ENCODE measurements at places on chromosomes 2 and 18.

DNA sequence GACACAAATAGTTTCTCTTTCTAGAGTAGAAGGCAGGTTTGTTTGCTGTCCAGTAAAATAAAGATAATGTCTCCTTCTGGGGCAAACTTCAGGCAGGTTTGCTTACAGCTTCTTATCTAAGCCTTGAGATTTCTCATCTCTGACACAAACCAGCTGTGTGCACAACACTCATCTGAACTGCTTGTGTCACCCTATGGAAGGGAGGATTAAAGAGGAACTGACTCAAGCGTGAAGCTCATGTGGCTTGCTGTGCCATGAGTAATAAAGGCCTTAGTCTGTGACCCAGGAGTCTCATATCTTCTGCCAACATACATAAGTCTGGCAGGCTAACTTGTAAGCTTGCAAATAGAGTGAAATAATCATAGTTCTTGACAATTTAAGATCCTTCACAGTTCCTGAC, 24.2 kb upstream of the CPO start:
- peak; percentile 93 for DNase-seq

GRCh38 chr2:25714740-25715139, 41.4 kb upstream of the DTNB start:
- DNase-seq = no peak

DNA sequence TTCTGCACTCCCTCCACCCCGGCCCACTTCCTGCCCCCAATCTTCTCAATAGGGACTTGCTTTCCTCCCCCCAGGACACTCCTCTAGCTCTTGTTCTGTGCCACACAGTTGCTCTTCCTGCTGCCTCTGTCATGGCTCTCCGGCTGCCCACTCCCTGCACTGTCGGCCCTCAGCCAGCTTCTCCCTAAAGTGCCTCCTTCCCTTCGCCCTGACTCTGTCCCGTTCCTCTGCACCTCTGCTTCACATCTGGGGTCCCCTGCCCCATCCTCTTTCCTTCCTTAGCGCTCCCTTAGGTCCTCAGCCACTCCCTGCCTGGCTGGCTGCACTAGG, 132.1 kb downstream of the CABLES1 start:
- DNase-seq = no peak

- no peak for DNase-seq
Observed at GRCh38 chr2:119481501-119482455, 42.5 kb downstream of the SCTR start.

GRCh38 chr2:230644356-230644935, 68.2 kb upstream of the CAB39 start:
- DNase-seq = no peak

GRCh38 chr18:57141208-57142129, 5.4 kb upstream of the BOD1L2 start:
- DNase-seq = no peak

DNA sequence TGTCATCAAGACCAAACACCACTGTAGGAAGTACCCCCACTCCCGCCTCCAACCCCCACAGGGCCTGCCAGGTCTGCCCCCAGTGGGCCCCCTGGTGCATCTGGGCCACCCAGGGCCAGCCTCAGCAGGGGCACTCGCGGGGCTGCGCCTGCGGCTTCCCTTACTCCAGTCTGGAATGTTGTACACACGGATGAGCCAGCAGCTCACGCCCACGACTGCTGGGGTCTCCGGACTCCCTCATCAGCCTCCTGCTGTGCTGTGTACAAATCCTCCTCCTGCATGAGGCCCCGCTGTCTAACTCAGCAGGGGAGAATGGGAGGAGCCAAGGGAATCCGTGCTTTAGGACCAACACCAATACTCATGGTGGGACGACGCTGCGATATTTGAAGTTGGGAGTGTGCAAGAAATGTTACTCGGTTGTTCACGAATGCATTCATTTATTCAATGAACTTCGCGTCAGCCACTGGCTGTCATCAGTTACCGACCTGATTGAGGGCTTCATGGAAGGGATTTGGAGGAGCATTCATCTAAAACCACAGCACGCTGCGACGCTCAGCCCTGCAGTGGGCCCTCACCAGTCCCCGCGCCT, 654 bp upstream of the ASB1 start:
- no peak for DNase-seq

GRCh38 chr2:234792621-234793022, 159.2 kb upstream of the SH3BP4 start:
- DNase-seq = peak; percentile 80

GRCh38 chr2:64204703-64205102, 60.5 kb upstream of the PELI1 start:
- no peak for DNase-seq

GRCh38 chr18:12460874-12461273, 53.1 kb downstream of the PRELID3A start:
- no peak for DNase-seq

DNA sequence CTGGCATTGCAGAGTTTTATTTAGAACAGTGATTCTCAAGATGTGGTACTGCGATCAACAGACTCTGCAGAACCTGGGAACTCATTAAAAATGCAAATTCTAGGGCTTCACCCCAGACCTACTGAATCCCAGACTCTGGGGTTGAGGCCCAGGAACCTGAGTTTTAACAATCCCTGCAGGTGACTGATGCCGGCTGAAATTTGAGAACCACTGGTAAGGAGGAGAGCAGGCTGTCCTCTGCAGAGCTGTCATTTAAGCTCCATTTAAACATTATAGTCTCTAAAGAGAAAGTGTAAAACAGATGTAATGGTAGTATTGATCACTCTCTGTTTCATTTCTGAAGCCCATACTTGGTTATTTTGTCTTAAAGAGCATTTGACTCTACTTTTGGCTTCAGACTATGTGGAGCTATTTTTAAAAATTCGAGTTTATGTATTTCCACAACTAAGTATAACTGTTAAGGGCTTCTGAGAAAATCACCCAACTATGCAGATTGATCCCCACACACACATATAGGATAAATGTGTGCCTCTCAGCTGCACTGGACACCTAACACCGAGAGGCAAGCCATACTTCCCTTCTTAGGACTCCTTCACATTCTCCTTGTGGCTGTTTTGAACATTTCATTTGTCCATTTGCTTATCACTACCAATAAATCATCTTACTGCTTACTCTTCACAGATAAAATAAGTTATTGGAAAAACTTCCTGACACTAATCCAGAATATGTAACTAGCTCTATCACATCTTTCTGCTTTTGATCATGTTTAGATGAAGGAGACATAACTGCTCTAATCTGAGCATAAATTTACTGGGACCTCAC, 487.5 kb downstream of the DLGAP1 start:
- no peak for DNase-seq

- DNase-seq = no peak
Observed at GRCh38 chr18:76452357-76452756, 42.7 kb downstream of the ZNF516 start.

GRCh38 chr18:48959921-48960920, 9.5 kb upstream of the SMAD7 start:
- DNase-seq = no peak

GRCh38 chr2:222297600-222297935, 1.2 kb downstream of the PAX3 start:
- no peak for DNase-seq

- DNase-seq = peak; percentile 83
Observed at GRCh38 chr2:147025646-147026585, 818.9 kb upstream of the ACVR2A start.

GRCh38 chr2:39486071-39486470, 49.0 kb upstream of the MAP4K3 start:
- DNase-seq = no peak

GRCh38 chr2:99918389-99918788, 224.0 kb downstream of the AFF3 start:
- DNase-seq = no peak

DNA sequence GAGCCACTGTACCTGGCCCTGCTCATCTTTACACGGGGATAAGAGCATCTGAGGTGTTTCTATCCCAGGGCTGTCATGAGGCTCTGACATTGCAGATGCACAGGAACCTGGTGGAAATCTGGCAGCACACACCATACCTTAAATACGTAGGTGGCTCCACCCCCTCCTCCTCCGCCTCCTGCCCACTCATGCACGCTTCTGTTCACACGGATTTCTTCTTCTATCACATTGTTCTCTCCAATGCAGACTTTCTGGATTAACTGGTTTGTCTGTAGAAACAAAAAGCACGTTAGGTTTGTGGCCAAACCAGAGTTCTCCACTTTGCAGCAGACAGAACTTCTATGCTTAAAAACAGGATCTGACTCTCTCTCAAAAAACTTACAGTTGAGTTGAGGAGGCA, 118.2 kb downstream of the CLIP4 start:
- DNase-seq = no peak

GRCh38 chr2:120583121-120583520, 152.5 kb upstream of the GLI2 start:
- DNase-seq = no peak

DNA sequence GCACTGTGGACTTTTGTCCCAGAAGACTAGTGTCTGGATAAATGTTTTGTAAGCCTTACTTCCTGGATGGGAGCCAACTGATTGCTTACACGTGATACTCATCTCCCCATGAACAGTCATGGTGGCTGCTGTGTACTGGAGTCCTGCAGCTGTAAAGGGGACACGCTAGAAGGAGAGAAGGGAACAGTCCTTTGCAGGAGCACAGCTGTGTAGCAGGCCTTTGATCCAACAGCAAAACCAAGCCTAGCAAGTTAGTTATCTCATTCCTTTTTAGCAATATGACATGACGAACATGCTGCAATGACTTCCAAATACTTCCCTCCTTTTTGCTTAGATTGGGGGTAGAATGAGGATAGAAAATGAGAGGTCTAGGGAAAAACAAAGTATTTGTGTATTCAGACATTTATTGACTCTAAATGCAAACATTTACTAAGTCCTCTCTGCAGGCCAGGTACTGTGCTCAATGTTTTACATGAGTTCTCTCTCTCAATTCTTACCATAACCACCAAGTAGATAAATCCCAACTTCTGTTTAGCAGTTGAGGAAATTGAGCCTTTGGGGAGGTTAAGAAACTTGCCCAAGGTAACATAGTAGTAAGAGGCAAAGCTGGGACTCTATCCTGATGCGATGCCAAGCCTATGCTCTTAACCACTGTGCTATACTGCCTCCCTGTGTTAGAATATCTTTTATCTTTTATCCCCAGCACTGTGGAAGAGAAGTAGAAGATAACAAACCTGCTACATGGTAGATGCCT, 55.4 kb upstream of the CD28 start:
- DNase-seq = peak; percentile 62

DNA sequence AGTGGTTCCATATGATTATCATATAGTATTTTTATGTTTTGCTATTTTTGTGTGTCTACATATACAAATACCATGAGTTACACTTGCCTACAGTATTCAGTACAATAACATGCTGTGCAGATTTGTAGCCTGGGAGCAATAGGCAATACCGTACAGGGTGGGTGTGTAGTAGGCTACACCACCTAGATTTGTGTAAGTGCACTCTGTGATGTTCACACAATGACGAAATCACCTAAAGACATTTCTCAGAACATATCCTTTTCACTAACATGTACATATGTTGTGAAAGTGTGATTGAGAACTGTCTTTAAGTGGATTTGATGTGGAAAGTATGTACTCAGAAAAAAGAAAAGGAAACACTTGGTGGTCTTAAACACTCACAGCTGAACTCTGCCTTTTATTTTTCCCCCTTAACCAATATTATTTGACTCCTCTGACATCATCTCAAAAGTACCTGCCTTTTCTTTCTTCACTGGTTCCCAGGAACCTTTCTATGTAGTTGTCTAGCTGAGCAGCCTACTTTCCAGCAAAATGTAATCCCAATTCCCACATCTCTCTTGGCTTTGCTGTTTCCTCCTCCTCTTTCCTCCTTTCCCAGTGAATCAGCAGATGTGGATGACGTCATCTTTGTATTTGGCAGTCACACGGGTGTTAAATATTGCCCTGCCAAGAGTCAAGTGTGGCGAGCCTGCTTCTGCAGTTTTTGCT, 47.7 kb downstream of the OSBPL6 start:
- peak; percentile 97 for DNase-seq

DNA sequence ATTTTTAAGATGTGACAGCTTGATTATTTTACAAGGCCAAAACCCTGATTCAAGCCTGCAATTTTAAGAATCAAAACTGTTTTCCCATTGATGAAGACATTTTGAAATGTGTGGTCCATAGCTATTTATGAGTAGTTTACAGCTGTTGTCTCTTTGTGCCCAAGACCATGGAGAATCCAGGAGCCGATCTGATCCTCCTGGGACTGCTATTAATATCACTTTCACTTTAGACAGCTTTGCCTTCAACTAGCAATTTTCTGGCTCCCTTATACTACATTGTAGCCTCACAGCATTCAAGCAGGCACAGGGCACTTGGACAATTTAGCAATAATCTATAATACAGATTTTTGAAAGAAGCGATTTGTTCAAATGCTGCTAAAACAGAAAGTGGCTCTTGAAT, 172.9 kb downstream of the SLC8A1 start:
- DNase-seq = no peak

- no peak for DNase-seq
Observed at GRCh38 chr2:130374587-130375290, 18.9 kb downstream of the PTPN18 start.

DNA sequence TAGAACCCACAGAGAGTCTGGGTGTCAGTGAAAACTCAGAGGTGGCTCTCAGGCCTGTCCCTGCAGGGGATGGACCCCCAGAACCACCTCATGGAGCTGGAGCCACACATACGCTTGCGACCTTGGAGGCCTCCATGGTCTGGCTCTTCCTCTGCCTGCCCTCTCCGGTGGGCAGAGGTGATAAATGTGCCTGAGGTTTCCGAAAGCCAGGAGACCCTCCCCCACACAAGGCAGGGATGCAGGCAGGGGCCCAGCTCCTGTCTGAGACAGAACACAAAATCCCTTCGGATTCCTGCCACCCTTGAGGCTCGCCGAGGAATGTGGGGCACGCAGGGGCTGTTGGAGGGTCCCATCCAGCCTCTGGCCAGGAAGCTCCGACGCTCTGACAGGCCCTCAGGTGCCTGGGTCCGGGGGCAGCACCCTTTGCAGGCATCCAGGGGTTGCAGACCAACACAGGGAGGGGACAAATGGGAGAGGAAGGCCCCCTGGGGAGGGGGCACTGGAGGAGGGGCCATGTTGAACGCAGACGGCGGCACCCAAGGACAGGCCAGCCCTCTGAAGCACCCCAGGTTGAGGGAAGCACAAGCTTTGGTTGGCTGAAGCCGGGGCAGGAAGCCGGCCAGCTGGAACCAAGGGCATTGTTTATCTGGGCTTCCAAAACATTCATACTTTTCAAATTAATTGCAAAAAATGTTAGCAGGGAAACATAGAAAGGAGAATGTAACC, 4.1 kb upstream of the SNED1 start:
- no peak for DNase-seq

DNA sequence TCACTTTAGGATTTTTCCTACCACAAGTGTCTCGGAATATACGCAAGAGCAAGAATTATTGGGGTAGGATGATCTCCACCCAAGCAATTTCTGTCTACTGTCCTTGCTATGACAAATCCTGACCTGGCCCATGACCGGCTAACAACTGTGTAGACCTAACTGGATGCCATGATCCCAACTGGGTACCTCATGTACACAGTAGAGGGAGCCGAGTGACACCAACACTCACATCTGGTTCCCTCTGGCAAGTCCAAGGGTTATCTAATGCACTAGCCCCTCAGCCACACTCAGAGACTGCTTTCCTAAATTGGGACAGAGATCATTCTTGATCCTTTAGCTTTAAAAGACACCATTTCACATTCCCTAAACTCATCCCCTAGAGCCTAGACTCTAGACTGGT, 60.7 kb upstream of the ZNF532 start:
- no peak for DNase-seq
